ENCODE measurements at places on chromosomes 3 and 15. TPM values are rescaled to one million over a fixed set of nuclear protein-coding genes. Genes with fewer than 3 reads are reported as not detected.
A peak's percentile ranks its signal among the peaks of the same experiment; 100 is the strongest.

DNA sequence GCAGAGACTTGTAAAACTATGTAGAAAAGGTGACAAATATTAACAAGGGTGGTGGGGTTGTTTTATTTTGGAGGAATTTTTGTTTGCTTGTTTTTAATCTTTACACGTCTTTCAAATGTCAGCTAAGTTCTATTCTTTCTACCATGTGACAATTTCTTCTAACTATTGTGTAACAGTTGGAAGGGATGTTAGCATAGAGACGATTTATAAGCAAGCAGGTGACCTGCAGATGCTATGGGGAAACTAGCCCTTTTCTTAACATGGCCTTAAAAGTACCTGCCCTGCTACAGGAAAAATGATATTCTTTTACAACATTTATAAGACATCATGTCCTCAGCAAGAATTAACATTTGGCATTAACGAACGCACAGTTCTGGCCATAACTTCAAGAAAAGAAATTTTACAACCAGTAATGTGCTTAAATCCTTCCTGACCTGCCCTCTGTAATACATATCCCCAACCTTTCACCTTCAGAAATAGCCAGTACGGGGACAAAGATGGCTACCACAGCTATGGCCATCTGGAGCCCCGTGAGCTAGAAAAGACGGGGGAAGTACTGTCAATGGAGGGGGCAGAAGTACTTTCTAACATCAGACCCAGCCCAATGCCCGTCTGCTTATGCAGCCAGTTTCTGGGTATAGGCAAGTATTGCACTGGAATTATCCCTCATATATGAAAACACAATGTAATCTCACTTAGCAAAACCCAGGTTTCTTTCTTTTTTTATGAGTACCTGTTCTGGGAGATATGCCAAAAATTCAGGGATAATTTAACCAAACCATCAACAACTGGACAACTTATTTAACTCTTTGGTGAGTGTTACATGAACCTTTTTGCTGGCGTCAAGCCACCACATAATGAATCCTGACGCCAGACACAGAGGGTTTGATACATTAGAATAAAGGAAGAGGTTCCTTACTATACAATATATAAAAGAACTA, 67.7 kb upstream of the NR2F2 start:
- peak overlapping the region; percentile 62 for H3K27ac ChIP-seq
- no peak overlapping the region for H3K4me3 ChIP-seq
- no peaks in the 10 kb centered on the region for H3K27me3 ChIP-seq
- peaks cover 52% of the 10 kb centered on the region for H3K4me1 ChIP-seq
- no peaks in the 10 kb centered on the region for H3K36me3 ChIP-seq

GRCh38 chr3:133478624-133479023, 78.8 kb downstream of the BFSP2 start:
- no peaks in the 10 kb centered on the region for H3K36me3 ChIP-seq
- no peaks in the 10 kb centered on the region for H3K27me3 ChIP-seq
- no peak for DNase-seq
- peaks cover 19% of the 10 kb centered on the region for H3K4me1 ChIP-seq
- H3K4me3 ChIP-seq: no peak overlapping the region
- no peak overlapping the region for H3K27ac ChIP-seq

GRCh38 chr3:138578961-138579574, 15.0 kb downstream of the CEP70 start:
- no peaks in the 10 kb centered on the region for H3K27me3 ChIP-seq
- no peaks in the 10 kb centered on the region for H3K4me1 ChIP-seq
- no peak overlapping the region for H3K27ac ChIP-seq
- H3K4me3 ChIP-seq: no peak overlapping the region
- H3K36me3 ChIP-seq: no peaks in the 10 kb centered on the region
- no peak for DNase-seq

DNA sequence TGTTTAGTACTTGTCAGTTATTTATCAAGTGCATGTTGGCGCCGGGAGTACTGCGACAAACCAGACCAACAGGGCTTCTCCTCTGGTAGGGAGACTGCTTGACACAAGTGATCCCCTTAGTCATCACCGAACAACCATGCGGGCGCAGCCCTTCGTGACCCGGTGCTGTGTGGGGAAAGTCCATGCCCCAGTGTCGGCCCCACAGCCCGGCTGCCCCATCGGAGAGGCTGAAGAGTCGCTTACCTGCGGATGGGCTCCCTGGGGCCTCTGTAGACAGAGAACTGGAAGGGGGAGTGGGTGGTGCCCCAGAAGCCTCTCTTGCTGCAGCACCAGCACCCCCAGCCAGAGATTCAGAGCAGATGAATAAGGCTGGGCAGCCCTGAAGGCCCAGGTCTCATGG, 90.3 kb upstream of the PRR23E start:
- DNase-seq: no peak
- no peaks in the 10 kb centered on the region for H3K4me1 ChIP-seq
- H3K36me3 ChIP-seq: no peaks in the 10 kb centered on the region
- H3K27ac ChIP-seq: no peak overlapping the region

- H3K27ac ChIP-seq: no peak overlapping the region
- no peaks in the 10 kb centered on the region for H3K27me3 ChIP-seq
- H3K4me1 ChIP-seq: peaks cover 4% of the 10 kb centered on the region
- H3K4me3 ChIP-seq: no peak overlapping the region
- DNase-seq: no peak
Observed at GRCh38 chr15:77599899-77600298, 32.8 kb downstream of the LINGO1 start.

DNA sequence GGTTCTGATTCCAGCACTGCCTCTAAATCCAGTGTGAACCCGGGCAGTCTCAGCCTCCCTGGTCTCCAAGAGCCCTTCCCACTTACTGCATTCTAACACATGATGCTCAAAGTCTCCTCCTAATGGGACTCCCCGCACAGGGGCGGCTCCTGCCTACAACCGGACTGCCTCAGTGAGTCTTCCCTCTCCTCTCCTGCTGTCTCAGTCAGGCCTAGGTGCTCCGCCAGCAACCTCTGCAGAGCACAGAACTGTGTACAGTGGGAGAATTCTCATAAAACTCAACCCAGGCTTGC, 28.9 kb downstream of the TBC1D2B start:
- no peaks in the 10 kb centered on the region for H3K36me3 ChIP-seq
- peak overlapping the region; percentile 88 for H3K27ac ChIP-seq
- H3K27me3 ChIP-seq: no peaks in the 10 kb centered on the region
- peaks cover 81% of the 10 kb centered on the region for H3K4me1 ChIP-seq
- DNase-seq: no peak
- H3K4me3 ChIP-seq: no peak overlapping the region

DNA sequence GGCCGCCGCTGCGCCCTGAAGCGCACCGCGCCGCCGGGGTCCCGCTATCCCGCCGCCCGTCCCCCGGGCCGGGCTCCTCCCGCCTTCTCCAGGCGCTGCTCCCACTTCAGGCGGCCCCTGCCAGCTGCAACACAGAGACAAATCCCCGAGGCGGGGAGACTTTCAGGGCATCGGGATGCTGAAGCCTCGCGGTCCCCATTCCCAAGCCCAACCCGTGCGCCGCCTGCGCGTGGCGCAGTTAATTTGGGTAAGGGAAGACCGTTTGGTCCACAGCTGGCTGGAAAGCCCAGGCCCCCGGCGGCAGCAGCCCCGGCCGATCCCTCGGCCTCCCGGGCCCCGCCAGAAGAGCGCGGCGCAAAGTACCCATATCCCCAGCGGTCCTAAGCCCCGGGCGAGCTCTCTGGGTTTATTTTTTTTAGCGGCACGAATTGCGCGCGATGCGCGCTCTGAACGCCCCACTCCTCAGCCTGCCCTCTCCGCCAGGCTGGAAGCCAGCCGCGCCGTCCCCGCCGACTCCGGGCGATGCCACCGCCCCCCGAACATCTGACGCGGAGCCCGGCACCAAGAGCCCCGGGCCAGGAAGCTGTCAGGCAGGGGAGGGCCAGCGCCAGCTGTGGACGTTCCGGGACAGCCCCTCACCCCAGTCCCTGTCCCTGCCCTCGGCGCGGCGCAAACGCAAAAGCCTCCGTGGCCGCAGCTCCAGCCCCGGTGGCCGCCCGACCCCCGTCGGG, 517 bp downstream of the FBN1 start:
- peaks cover 25% of the 10 kb centered on the region for H3K27me3 ChIP-seq
- DNase-seq: peak; percentile 53
- H3K4me3 ChIP-seq: peak overlapping the region; percentile 82
- no peaks in the 10 kb centered on the region for H3K4me1 ChIP-seq

The ZSCAN2 gene
- polyA plus RNA-seq: 11.2 TPM

The GABRA5 gene
- not detected for polyA plus RNA-seq

The DNASE1L3 gene
- 1.8 TPM for polyA plus RNA-seq

DNA sequence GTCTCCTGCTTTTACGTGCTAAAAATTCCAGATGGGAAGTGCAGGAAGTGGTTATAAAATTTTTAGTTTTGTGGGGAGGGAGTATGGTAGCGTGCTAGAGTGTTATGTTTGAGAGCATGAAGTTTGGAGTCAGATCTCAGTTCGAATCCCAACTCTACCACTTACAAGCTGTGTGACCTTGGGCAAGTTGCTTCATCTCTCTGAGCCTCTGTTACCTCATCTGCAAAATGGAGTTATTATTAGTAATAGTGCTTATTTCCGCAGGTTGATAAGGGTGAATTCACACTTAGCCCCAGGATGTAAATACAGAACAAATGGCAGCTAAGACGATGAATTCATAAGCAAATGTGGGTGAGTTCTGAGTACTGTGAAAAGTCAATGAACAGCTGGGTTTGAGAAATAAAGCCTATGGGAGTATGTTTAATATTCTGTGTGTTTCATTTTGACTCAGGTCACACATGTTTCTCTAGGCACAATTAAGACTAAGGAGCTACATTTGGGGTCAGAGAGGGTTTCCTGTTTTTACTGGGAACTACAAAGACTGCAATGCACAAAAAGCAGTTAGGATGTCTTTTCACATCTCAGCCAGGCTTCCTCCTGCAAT, 73.1 kb upstream of the FEZF2 start:
- peaks cover 3% of the 10 kb centered on the region for H3K27me3 ChIP-seq
- H3K27ac ChIP-seq: no peak overlapping the region
- H3K4me3 ChIP-seq: no peak overlapping the region
- H3K4me1 ChIP-seq: no peaks in the 10 kb centered on the region

- DNase-seq: no peak
- H3K4me1 ChIP-seq: no peaks in the 10 kb centered on the region
- H3K27ac ChIP-seq: no peak overlapping the region
- no peaks in the 10 kb centered on the region for H3K36me3 ChIP-seq
- H3K27me3 ChIP-seq: no peaks in the 10 kb centered on the region
Observed at GRCh38 chr3:101414121-101414520, 93.7 kb upstream of the IMPG2 start.

The DPPA2 gene
- polyA plus RNA-seq: not detected

GRCh38 chr15:40766906-40767837, 2.6 kb upstream of the C15orf62 start:
- DNase-seq: no peak
- H3K4me1 ChIP-seq: peaks cover 43% of the 10 kb centered on the region
- no peak overlapping the region for H3K27ac ChIP-seq
- H3K27me3 ChIP-seq: no peaks in the 10 kb centered on the region

- peak overlapping the region; percentile 63 for H3K27ac ChIP-seq
- H3K36me3 ChIP-seq: peaks cover 11% of the 10 kb centered on the region
- peaks cover 23% of the 10 kb centered on the region for H3K4me1 ChIP-seq
- DNase-seq: peak; percentile 24
Observed at GRCh38 chr15:66498501-66499386, 1.2 kb upstream of the SNAPC5 start.

The FOXB1 gene
- 0.32 TPM for polyA plus RNA-seq

DNA sequence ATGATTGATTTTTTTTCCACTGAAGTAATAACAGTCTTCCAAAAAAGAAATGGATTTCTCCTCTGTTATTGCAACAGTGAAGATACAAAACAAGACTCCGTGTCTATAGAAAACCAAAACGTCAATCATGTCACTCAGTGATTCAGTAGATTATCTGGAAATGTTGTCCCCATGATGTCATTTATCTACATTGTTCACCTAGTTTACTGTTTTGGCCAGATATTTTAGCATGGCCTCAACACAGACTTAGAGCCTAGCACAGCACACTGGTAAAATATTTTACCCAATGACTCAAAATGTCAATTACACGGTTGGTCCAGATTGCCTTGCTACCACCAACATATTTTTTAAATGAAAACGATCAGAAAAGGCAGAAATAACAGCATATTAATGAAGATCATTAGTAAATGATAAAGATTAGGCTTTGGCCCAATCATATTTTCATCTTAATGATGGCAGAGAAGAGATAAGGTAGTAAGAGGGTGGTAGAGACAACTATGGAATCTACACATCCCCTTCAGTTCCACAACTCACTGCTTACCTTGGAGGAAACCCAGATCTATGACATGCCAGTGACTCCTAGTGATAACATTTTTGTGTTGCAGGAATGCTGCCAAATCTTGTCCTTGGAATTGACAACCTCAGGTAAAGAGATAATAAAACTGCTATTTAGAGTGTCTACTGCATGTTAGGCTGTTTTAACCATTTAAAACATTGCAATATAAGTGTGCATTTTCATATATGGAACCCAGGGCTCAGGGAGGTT, 347.7 kb upstream of the ARPP21 start:
- H3K4me3 ChIP-seq: no peak overlapping the region
- no peak for DNase-seq
- no peaks in the 10 kb centered on the region for H3K27me3 ChIP-seq
- no peaks in the 10 kb centered on the region for H3K36me3 ChIP-seq
- no peaks in the 10 kb centered on the region for H3K4me1 ChIP-seq

The LRTM1 gene
- polyA plus RNA-seq: 0.23 TPM

DNA sequence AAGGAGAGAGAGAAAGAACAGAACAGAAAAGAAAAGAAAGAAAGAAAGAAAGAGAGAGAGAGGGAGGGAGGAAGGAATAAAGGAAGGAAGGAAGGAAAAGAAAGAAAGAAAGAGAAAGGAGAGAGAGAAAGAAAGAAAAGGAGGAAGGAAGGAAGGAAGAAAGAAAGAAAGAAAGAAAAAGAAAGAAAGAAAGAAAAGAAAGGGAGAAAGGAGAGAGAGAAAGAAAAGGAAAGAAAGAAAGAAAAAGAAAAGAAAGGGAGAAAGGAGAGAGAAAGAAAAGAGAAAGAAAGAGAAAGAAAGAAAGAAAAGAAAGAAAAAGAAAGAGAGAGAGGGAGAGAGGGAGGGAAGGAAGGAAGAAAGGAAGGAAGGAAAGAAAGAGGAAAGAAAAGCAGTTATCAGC, 108.8 kb downstream of the ARPP21 start:
- no peak overlapping the region for H3K27ac ChIP-seq
- H3K4me1 ChIP-seq: no peaks in the 10 kb centered on the region

- no peak overlapping the region for H3K27ac ChIP-seq
- peak; percentile 83 for DNase-seq
- H3K36me3 ChIP-seq: no peaks in the 10 kb centered on the region
- no peaks in the 10 kb centered on the region for H3K4me1 ChIP-seq
- no peaks in the 10 kb centered on the region for H3K27me3 ChIP-seq
- no peak overlapping the region for H3K4me3 ChIP-seq
Observed at GRCh38 chr3:45760878-45761711, 35.2 kb downstream of the SLC6A20 start.

DNA sequence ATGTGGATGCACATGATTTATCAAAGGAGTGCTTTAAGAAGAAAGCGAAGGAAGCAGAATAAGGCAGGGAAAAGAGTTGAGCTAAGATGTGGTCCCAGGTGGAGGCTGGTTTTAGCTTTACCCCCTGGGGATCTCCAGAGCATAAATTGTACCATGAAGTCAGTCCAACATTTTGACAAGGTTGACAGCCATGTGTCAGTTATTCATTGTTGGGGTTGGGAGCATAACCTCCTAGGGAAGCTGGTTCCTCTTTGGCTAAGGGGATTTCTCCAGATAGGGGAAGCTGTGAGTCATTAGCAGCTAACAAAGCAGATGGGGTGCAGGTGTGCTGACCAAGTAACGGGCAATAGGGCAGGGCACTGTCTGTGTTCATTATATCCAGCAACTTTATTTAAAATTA, 123.7 kb upstream of the IGSF10 start:
- no peak for DNase-seq
- no peak overlapping the region for H3K27ac ChIP-seq
- H3K4me3 ChIP-seq: no peak overlapping the region
- H3K36me3 ChIP-seq: no peaks in the 10 kb centered on the region

- H3K4me3 ChIP-seq: no peak overlapping the region
- no peaks in the 10 kb centered on the region for H3K4me1 ChIP-seq
- no peaks in the 10 kb centered on the region for H3K27me3 ChIP-seq
- H3K27ac ChIP-seq: peak overlapping the region; percentile 93
- no peaks in the 10 kb centered on the region for H3K36me3 ChIP-seq
Observed at GRCh38 chr3:142595141-142595540, 1.1 kb upstream of the PLS1 start.
